Pons (tissue), 1 donor: ENCODE measurements at places on chromosomes 11 and 22.

GRCh38 chr11:109553284-109553683, 131.3 kb downstream of the C11orf87 start:
- no peak for DNase-seq

DNA sequence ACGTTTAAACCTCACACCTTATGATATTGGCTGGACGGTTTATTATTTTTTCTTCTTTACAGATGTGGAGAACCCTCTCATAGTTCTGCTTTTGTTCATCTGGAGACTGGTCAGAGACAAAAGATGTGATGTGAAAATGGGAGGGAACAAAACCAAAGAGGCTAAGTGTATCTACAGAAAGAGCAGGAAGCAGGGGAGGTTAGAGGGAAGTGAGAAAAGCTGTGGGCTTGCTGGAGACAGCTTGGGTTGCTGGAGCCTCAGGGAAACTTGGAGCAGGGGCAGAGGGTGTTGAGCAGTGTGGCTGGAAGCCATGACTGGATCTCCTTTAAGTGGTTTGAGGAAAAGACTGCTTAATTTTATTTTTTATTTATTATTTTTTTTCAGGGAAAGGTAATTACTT, 79.0 kb upstream of the SNX19 start:
- peak; percentile 68 for DNase-seq

- DNase-seq = peak; percentile 34
Observed at GRCh38 chr22:20494978-20495860, at the start of gene KLHL22. Gene KLHL22, minus strand, starts transcription at chr22:20495795. Its CDS starts 6,584 bp downstream, at chr22:20489211.

- no peak for DNase-seq
Observed at GRCh38 chr11:130023204-130023603, 20.6 kb upstream of the PRDM10 start.
